ENCODE measurements at places on chromosomes 1 and 21. TPM values are rescaled to one million over a fixed set of nuclear protein-coding genes. Genes with fewer than 3 reads are reported as not detected.

LYPD8 gene
- 9.9 TPM for total RNA-seq

PRR9 gene
- total RNA-seq, result not detected

C4BPB gene
- not detected for total RNA-seq

PROK1 gene
- total RNA-seq, result not detected

SELP gene
- total RNA-seq, result not detected

RGS8 gene
- total RNA-seq, result 5.3 TPM

NR5A2 gene
- total RNA-seq, result not detected

PIGR gene
- not detected for total RNA-seq

FCGR3B gene
- total RNA-seq, result 2.7 TPM
